Epithelial cell of esophagus (primary cell): ENCODE measurements at places on chromosomes 4 and X.
A peak's percentile ranks its signal among the peaks of the same experiment; 100 is the strongest.

DNA sequence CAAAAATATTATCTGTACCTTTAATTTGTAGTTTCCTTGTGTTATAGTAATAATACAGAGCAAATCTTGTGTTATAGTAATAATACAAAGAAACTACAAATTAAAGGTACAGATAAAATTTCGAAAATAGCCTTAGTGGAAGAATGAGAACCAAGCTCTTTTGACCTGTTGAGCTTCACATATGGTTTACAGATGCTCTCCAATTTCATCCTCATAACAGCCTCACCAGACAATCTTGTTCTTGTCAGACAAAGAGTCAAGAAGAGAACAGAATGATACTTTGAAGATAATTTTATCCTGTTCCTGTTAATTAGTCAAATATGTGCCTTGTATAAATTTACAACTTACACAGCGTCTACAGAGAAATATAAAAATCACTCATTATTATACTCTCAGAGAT is 12.8 kb downstream of the ATXN3L start:
- no peak for DNase-seq

DNA sequence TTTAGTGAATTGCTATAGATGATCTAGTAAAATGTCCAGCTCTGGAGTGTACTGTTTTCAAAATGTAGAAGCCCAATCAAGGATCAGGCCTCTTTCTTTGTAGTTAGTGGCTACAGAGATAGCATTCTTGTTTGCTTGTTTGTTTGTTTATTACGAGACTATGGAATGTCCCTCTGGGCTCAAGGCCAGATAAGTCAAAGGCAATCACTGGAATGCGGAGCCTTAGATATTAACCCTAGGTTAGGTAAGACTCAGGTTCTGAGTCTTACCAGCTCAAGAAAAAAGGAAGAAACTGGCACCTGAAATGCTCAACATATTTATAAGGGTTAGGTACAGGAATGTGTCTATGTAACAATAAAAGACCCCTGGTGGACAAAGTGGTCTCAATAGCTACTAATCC is 261.5 kb downstream of the SLC7A11 start:
- DNase-seq = no peak

DNA sequence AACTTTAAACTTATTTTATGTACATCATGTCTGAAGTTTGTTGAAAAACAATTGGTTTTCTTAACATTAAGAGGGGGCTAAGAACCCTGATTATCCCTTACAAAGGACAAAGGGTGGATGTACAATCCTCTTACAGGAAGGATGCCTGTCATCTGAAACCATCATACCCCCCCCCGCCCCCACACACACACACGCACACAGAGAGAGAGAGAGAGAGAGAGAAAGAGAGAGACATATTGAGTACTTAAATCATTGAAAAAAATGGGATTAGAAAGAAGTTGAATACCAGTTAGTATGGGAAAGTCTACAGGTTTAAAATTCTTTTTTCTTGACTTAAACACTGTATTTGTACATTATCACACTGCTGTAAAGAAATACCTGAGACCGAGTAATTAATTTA is 10.9 kb upstream of the PGM2 start:
- DNase-seq = no peak

GRCh38 chr4:185374573-185374972 is 21.2 kb downstream of the LRP2BP start:
- DNase-seq = no peak

GRCh38 chr4:7167706-7168105 is 24.6 kb upstream of the SORCS2 start:
- no peak for DNase-seq

DNA sequence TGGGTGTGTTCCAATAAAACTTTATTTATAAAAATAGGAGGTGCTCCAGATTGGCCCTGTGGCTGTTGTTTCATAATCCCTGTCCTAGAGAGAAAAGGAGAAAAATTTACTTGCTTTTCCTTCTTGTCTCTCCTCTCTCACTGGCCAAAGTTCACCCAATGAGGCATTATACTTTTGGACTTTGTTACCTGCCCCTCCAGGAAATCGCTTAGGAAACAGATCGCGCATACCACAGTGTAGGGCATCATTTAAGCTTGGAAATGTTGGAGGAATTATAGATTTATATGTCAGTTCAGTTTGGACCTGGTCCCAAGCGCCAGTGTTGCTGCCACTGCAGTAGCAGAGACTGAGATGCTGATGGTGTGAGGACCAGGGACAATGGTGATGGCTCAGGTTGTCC is 337.6 kb upstream of the NR3C2 start:
- DNase-seq = no peak

- DNase-seq = no peak
These were observed 6.3 kb upstream of the DCHS2 start for GRCh38 chr4:154497889-154498288.

GRCh38 chrX:120575379-120576114 is 14.8 kb upstream of the CUL4B start:
- DNase-seq = no peak

DNA sequence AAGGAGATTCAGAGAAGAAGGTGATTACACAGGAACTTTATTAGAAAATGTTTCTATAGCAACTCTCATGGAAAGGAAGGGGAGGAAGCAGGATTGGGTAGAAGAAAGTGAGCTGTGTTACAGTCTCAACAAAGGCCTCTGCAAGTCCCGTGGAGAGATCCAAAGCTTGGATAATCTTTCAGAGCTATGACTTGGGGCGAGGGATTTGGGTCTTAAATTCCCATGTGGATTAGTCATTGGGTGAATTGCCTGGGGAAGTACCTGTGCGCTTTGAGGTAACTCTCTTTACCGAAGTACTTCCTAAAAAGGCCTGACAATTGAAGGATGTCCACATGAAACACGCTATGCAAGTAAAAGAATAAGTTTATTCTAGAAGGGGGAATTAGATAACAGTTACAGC is 133.8 kb upstream of the ANKRD50 start:
- DNase-seq = peak; percentile 76

DNA sequence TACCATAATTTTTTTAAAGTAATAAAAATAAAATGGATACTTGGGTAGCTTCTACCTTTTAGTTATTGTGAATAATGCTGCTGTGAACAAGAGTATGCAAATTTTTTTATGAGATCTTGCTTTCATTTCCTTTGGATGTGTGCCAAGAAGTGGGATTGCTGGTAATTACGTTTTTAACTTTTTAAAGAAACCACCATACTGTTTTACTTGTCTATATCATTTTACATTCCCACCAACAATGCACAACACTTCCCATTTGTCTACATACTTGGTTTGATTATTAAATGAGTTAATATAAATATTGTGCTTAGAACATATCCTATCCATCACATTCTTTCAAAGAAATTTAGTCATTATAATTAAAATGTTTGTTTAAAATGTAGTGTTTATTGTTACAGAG is 3.9 kb upstream of the SULT1B1 start:
- no peak for DNase-seq

- peak; percentile 33 for DNase-seq
These were observed 653 bp downstream of the PLA2G12A start for GRCh38 chr4:109729117-109729717.

DNA sequence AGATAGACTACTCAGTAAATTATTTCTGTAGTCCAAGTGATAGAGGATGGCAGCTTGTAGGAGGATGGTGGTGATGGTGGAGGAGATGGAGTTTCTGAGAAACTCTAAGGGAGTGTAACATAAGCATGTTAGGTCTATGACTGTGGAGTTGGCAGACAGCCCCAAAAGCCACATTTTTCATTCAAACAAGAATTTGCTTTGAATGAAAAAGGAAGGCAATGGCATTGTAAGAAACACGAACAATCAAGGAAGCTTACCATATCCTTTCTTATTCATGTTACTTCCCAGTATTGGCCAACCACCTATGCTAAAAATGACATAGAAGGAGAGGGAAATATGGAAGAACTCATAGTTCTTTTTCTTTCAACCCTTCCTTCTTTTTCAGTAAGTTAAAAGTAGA is 18.7 kb upstream of the SEC24B start:
- DNase-seq = no peak
